ENCODE measurements at places on chromosomes 4 and X. TPM values are rescaled to one million over a fixed set of nuclear protein-coding genes. Genes with fewer than 3 reads are reported as not detected.

The RTL9 gene
- total RNA-seq, result not detected

- no peaks in the 10 kb centered on the region for H3K36me3 ChIP-seq
- no peak overlapping the region for H3K4me3 ChIP-seq
- no peak for DNase-seq
- no peaks in the 10 kb centered on the region for H3K4me1 ChIP-seq
- no peaks in the 10 kb centered on the region for H3K27me3 ChIP-seq
- H3K27ac ChIP-seq, result no peak overlapping the region
These were observed 52.7 kb downstream of the DCLK2 start for GRCh38 chr4:150130933-150131332.

- no peak for DNase-seq
- peaks cover 18% of the 10 kb centered on the region for H3K4me1 ChIP-seq
- no peaks in the 10 kb centered on the region for H3K36me3 ChIP-seq
- no peaks in the 10 kb centered on the region for H3K27me3 ChIP-seq
These were observed 36.8 kb downstream of the VSIG4 start for GRCh38 chrX:66002824-66003680.

DNA sequence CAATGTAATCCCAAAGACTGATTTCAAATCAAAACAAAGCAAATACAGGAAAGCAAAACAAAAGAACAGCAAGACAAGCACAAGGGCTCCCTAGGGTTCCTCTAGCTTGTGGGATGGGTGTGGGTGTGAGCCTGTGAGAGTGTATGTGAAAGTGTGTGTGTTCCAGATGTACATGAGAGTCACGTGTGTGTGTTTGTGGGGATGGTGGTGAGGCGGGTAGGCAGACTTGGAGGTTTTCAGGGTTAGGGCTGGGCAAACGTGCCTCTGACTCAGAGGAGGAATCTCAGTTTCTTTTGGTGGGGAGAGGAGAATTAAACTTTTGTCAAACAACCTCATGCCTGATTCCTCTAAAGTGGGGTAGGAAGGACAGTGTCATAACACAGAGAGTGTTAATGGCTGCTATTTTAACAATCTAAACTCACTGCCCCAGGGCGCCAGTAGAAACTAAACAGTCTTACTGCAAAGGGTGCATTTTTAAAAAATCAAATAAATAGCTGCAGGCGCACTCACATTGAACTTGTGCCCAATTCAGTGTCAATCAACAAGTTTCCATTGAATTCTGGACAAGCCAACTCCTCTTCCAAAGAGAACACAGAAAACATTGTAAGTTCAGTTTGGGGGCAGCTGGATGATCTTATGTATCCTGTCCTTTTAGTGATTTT is 51.8 kb downstream of the CHRDL1 start:
- H3K4me3 ChIP-seq, result no peak overlapping the region
- no peak for DNase-seq
- no peaks in the 10 kb centered on the region for H3K4me1 ChIP-seq
- H3K36me3 ChIP-seq, result no peaks in the 10 kb centered on the region
- no peaks in the 10 kb centered on the region for H3K27me3 ChIP-seq
- H3K27ac ChIP-seq, result no peak overlapping the region

DNA sequence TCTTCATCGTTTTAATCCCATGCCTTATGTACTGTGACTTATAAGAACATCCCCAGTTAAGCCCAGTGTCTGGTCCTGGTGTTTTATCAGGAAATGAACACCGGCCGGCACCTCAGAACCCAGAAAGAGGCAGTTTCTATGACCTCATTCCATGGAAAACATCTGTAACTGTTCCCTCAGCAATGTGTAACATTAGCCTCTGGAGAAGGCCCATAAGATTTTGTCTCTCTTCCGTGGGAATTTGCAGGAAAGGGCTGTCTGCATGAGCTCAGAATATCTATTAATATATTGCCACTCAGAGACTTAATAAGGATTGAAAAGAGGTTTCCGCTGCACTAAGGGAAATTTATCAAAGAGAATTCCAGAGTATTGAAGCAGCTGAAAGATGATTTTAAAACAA is 3.1 kb upstream of the TCEANC start:
- H3K27me3 ChIP-seq, result no peaks in the 10 kb centered on the region
- H3K4me3 ChIP-seq, result no peak overlapping the region
- H3K27ac ChIP-seq, result no peak overlapping the region

GRCh38 chr4:180827232-180828009 is 1415.8 kb upstream of the TENM3 start:
- H3K36me3 ChIP-seq, result no peaks in the 10 kb centered on the region
- H3K27me3 ChIP-seq, result no peaks in the 10 kb centered on the region

- no peaks in the 10 kb centered on the region for H3K36me3 ChIP-seq
- no peak overlapping the region for H3K27ac ChIP-seq
- no peaks in the 10 kb centered on the region for H3K4me1 ChIP-seq
- no peak for DNase-seq
- no peak overlapping the region for H3K4me3 ChIP-seq
- no peaks in the 10 kb centered on the region for H3K27me3 ChIP-seq
These were observed 102.6 kb downstream of the HS6ST2 start for GRCh38 chrX:132855780-132856341.

The SCML2 gene
- 1.4 TPM for total RNA-seq

GRCh38 chr4:109755656-109756055 is 25.8 kb upstream of the PLA2G12A start:
- H3K4me1 ChIP-seq, result no peaks in the 10 kb centered on the region
- no peak overlapping the region for H3K4me3 ChIP-seq
- DNase-seq, result no peak
- H3K27ac ChIP-seq, result no peak overlapping the region
- no peaks in the 10 kb centered on the region for H3K27me3 ChIP-seq

The AKAP4 gene
- not detected for total RNA-seq

DNA sequence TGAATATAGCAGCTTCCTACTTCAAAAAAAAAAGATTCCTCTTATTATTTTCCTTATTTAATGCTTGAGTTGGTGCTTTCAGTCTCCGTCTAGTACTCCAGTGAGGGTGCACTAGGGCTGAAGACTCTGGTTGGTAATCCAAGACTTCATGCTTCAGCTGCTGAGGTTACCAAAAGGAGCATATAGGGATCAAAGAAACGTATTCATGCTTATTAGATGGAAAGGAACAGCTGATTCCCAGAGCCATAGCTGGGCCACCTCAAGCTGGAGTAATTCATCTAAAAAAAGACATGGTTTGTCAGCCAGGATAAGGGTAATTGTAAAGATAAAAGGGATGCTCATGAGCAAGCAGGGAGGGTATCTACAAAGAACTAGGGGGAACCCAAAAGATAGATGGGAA is 131.7 kb upstream of the FAM47B start:
- no peaks in the 10 kb centered on the region for H3K4me1 ChIP-seq
- H3K4me3 ChIP-seq, result no peak overlapping the region
- no peaks in the 10 kb centered on the region for H3K27me3 ChIP-seq
- no peaks in the 10 kb centered on the region for H3K36me3 ChIP-seq

The SLC10A4 gene
- not detected for total RNA-seq

GRCh38 chrX:1336331-1336943 is at the start of gene IL3RA:
Gene IL3RA, plus strand, starts transcription at chrX:1336785. Its CDS starts 4,981 bp downstream, at chrX:1341766.
- no peaks in the 10 kb centered on the region for H3K36me3 ChIP-seq
- no peaks in the 10 kb centered on the region for H3K27me3 ChIP-seq
- H3K4me3 ChIP-seq, result peak within 1 kb of the TSS; percentile 38
- H3K27ac ChIP-seq, result no peak within 1 kb of the TSS
- peak; percentile 11 for DNase-seq
- H3K4me1 ChIP-seq, result no peaks in the 10 kb centered on the region

- H3K36me3 ChIP-seq, result no peaks in the 10 kb centered on the region
- DNase-seq, result no peak
- H3K4me1 ChIP-seq, result no peaks in the 10 kb centered on the region
- no peak overlapping the region for H3K27ac ChIP-seq
These were observed 92.0 kb upstream of the CBR4 start for GRCh38 chr4:169102026-169102425.

DNA sequence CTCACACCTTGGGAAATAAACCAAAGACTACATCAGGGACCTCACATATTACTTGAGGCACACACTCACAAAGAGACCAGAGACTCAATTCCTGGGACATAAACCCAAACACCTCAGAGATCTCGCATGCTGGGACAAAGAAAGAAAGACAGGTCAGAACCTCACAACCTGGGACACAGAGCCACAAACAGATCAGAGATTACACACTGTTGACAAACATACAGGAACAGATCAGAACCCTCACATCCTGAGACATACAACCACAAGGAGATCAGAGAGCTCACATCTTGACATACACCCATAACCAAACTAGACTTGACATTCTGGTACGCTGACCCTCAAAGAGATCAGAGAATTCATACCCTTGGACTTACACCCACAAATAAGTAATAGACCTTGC is 17.3 kb downstream of the SUV39H1 start:
- H3K36me3 ChIP-seq, result no peaks in the 10 kb centered on the region
- H3K27ac ChIP-seq, result peak overlapping the region; percentile 68
- H3K4me1 ChIP-seq, result peaks cover 59% of the 10 kb centered on the region
- no peaks in the 10 kb centered on the region for H3K27me3 ChIP-seq
- DNase-seq, result no peak
- peak overlapping the region; percentile 22 for H3K4me3 ChIP-seq

DNA sequence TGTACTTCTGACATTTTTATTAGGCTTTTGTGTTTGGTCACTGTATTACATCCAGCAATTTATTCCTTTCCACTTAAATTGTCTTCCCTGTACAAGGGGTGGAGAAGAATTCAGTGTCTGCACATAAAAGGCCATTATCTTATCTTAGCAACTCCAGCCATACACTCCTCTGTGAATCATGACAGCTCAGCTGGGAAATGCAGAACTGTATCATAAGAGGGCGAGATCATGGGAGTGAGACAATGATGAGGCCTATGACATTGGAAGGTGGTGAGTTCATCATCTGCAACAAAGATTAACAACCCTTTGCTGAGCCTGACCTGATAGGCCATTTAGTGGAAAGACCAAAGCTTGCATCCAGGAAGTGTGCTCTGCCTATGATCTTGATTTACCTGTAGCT is 33.3 kb downstream of the SLIT2 start:
- H3K27me3 ChIP-seq, result no peaks in the 10 kb centered on the region
- H3K4me3 ChIP-seq, result no peak overlapping the region
- no peaks in the 10 kb centered on the region for H3K36me3 ChIP-seq
- no peak for DNase-seq
- no peaks in the 10 kb centered on the region for H3K4me1 ChIP-seq

DNA sequence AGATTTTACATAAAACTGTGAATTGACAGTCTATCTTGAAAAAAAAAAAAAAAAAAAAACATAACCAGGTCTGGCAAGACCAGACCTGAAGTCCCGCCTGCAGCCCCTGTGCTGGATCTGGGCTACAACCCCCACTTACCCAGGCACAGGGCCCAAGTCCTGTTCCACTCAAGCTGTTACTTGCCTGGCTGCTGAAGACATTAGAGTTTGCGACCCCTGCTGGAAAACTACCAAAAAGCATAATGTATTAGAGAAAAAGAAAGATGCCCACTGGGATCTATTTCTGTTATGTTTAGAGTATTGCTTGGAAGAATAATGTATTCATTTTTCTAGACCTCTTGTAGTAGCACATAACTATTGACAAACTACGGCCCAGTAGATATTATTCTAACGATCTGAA is 4.7 kb downstream of the HS3ST1 start:
- no peak overlapping the region for H3K27ac ChIP-seq
- H3K4me3 ChIP-seq, result no peak overlapping the region
- H3K36me3 ChIP-seq, result no peaks in the 10 kb centered on the region
- H3K4me1 ChIP-seq, result no peaks in the 10 kb centered on the region

DNA sequence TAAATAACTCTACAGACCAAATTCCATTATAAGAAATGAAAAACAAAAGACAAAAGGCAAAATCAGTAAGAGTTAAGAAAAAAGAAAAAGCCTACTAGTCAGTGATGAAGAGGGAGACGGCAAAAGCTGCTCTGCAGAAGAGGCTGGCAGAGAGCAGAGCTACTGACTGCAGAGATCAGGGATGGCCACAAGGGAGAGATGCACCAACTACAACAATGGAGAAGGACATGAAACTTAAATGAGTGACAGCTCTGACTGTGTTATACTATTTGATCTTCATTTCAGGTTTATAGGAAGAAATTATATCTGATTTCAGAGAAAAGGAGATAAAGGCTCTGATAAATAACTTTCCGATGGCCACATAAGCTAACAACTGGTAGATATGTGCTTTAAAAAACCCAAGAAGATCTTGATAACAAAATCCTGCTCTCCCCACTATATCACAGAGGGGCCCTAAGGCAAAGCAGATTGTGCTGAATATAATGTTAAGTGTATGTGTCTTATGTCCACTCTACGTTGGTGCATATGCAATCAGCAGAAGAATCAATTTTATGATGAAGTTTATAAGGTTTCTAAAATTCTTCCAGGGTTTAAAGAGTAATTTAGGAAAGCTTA is 58.4 kb upstream of the COX18 start:
- H3K4me1 ChIP-seq, result no peaks in the 10 kb centered on the region
- H3K27me3 ChIP-seq, result no peaks in the 10 kb centered on the region
- no peak overlapping the region for H3K27ac ChIP-seq
- no peaks in the 10 kb centered on the region for H3K36me3 ChIP-seq
- DNase-seq, result no peak

- H3K27me3 ChIP-seq, result no peaks in the 10 kb centered on the region
- H3K36me3 ChIP-seq, result peaks cover 7% of the 10 kb centered on the region
- no peak overlapping the region for H3K27ac ChIP-seq
These were observed 10.5 kb downstream of the TBCK start for GRCh38 chr4:106305435-106306055.

The MAGEA12 gene
- not detected for total RNA-seq

DNA sequence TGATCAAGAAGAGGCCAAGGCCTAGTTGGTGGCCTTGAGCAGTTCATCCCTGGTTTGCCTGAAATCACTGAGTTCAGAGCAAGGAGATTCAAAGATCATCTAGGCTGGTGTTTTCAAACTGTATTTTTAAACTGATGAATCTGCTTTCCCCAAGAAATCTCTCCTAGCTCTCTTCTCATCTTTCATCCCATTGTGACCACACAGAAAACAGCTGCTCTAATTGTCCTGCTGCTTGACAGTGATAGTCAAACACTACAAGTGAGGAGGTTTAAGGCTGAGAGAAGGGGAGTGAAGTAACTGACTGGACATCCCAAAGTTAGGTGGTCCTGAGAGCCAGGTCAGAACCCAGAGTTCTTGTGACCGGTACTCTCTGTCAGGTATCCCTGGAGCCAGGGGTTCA is 91.5 kb downstream of the LNX1 start:
- H3K4me3 ChIP-seq, result no peak overlapping the region
- no peaks in the 10 kb centered on the region for H3K4me1 ChIP-seq
- no peaks in the 10 kb centered on the region for H3K36me3 ChIP-seq
- DNase-seq, result no peak
- no peaks in the 10 kb centered on the region for H3K27me3 ChIP-seq

Measured in naive thymus-derived CD4-positive, alpha-beta T cell (primary cell).